ENCODE measurements at places on chromosomes 6 and 20.

DNA sequence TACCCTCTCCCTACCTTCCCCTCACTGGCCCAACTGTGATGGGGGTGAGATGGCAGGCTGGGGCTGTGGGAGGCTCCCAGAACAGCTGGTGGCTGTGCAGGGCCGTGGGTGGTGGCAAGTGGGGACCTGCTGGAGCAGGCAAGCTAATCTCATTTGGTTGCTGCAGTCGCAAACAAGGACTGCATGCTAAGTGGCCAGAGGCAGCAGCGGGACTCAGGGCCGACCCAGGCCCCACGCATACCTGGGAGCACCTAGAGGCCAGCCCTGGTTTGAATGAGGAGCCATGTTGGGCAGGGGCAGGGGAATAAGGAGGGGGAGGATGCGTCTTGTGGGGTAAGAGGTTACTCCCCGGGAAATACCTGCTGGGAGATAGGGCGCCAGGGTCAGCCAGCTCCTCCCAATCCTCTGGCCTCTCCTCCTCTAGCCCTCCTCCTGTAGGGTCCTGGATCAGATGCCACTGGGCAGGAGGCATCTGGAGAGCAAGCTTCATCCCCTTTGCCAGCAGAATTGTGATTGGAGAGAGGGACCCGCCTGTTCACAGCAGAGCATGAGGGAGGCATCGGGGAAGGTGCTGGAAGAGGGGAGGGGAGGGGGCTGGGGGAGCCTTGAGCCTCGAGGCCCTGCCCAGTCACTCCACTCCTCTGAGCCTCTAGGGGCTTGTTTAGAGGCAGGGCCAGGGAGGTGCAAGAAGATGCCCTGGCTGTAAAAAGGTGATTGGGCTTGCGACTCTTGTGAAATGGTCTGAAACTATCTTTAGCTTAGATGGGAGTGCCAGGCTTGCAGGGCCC lies 24.3 kb upstream of the CDH22 start:
- DNase-seq = no peak

- DNase-seq = no peak
These were observed 43.4 kb downstream of the FOXO3 start for GRCh38 chr6:108604156-108604555.

GRCh38 chr6:70884074-70884983 lies 72.5 kb downstream of the B3GAT2 start:
- peak; percentile 64 for DNase-seq

GRCh38 chr6:106199331-106199730 lies 113.2 kb downstream of the PRDM1 start:
- DNase-seq = no peak

GRCh38 chr6:82616386-82617028 lies 252.9 kb downstream of the TPBG start:
- DNase-seq = no peak
